ENCODE measurements at places on chromosomes 3 and 15.
A peak's percentile ranks its signal among the peaks of the same experiment; 100 is the strongest.

- DNase-seq = no peak
These were observed 33.2 kb downstream of the BMF start for GRCh38 chr15:40075298-40076044.

DNA sequence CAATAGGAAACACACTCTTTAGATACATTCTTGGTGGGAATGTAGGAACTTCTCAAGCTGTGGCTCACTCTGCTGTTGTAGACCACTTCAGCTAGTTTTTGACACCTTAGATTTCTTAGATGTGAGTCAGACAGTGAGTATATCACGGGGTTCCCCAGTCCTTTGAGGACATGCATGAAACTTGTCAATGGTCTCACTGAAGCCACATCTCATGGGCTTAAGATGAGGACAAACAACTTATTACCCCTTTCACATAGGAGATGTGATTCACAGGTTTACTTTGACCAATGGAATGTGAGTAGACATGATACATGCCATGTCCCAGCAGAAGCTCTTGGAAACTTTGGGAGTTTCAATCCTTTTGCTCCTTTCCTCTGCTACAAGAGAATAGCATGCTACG, 325.5 kb downstream of the CHST2 start:
- no peak for DNase-seq

DNA sequence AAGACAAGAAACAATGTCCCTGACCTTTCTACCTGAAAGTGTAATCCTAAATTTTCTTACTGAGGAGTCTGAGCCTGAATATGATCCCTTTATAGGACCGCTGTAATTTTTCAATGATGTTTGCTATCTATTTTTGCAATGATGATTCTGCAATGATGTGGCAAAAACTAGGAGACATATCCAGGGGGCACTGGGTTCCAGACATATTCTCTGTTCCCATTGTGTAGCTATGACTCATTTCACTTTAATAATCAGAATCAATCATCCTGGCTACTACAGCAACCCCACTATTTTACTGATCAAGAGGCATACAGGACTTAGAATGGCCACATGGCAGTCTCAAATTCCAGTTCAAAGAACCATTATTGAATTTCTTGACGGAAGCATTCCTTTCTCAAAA, 85.9 kb downstream of the AQR start:
- DNase-seq = no peak

- DNase-seq = no peak
These were observed 319.0 kb downstream of the GABRB3 start for GRCh38 chr15:26453914-26454313.

- DNase-seq = no peak
These were observed 33.1 kb downstream of the CCDC80 start for GRCh38 chr3:112607863-112608262.

DNA sequence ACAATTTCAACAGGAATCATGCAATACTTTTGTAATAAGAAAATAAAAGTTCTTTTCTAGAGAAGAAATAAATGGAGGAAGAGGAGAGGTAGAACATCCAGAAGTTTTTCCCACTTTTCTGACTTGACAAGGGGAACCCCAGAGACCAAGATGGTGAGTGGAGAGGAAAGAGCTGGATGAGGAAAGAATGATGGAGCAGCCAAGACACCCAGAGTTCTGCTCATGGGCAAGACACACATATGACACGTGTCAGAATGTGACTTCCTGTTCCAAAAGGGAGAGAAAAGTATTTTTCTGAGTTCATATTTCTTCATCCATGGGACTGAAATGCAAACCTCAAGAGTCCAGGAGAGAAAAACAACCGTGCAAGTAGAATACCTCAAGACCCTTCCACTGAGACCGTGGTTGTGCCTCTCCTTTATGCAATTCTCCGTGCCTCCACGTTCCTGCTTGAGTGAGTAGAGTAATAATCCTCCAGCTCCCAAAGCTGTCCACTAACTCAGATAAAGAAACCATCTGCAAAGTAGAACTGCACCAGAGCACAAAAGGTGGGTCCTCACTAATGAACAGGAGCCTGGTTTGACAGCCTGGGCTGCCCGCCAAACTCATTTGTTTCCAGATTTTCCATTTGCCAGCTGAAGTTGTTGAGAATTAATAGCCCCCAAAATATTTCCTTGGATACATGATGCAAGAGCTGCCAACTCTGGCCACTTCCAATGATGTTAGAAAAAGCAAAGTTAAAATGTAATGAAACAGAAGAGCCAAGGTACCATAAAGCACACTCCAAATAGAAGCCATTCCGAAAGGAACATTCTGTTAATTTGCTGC, 272.6 kb upstream of the IGF1R start:
- DNase-seq = no peak

DNA sequence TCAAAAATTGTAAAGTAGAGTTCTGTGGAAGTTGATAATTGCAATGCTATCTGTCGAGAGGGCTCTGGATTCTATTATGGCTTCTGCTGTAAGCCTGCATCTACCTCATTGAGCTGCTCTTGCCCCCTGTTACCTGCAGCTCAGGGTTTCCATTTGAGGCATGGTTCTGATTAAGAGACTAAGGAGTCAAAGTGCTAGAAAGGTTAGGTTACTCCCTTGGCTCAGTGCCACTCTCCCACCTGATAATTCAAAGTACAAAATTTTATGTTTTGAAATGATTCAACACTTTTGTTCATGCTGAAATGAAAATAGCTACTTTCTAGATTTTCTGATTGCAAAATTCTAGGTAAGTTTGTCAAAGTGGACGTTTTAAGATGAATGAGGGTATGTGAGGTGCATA, 220.5 kb upstream of the SATB1 start:
- DNase-seq = no peak

GRCh38 chr15:90883976-90884718, at the start of gene FES:
Gene FES, plus strand, starts transcription at chr15:90884504. Its CDS starts 542 bp downstream, at chr15:90885046.
- DNase-seq = no peak

- no peak for DNase-seq
These were observed 3.0 kb downstream of the INKA1 start for GRCh38 chr3:49805897-49806701.

DNA sequence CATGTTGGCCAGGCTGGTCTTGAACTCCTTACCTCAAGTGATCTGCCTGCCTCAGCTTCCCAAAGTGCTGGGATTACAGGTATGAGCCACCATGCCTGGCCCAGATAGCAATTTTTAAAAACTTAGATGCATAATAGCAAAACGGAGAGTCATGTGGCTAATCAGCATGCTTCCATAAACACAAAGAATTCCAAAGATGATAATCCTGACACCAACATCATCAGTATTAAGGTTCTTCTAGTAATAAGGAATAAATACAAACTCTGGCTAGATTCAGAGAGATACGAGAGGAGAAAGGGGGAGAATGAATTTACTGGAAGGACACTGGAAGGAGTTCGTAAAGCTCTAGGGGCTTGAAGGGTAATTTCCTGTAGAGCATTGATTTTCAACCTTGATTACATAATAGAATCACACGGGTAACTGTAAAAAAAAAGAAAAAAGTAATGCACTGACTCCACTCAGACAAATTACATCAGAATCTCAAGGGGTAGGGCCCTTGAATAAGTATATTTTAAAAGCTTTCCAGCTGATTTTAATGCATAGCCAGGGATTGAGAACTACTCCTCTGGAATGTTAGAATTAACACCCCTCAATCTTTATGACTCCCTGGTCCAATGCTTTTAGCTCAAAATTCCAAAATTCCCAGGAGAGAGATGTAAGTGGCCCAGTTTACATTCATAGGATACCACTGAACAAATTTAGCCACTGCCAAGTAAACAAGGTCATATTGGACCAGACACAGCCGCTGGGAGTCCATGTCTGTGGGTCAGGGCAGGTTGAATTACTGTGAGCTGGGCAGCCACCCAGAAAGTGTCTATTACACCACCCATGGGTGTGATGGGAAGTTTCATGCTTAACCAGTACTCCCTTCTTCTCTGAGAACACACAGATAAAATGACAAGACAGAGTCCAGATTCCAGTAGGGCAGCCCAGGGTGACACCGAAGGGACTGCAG, 243.9 kb downstream of the TBL1XR1 start:
- no peak for DNase-seq

DNA sequence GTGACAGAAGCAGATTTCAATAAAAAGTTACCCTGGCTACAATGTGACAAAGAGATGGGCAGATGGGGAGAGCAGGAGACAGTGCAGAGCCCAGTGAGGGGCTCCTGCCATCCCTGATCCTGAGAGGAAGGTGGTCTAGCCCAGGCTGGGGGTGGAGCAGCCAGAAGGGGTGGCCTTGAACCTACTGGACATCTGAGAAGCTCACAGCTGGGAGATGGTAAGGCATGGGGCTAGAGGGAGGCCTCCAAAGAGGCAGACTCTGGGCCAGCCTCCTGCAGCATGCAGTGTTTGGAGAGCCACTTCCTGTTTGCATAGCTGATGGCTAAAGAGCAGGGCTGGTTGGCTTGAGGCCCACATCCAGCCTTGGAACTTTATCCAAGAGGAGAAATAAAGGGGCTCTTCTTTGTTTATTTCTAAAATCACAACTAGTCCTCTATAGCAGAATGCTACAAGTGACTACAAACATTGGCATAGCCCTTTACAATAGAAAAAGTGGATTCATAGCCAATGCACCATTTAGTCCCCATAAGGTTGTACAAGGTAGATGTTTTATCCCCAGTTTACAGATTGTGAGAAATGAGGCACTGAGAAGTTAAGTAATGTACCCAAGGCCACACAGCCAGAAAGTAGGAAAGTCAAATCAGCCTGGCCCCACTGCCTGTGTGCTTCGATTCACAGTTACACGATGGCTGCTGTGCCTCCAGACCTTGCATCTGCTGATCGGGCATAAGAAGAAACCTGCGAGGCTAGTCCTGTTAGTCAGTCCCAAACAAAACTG, 4.6 kb downstream of the EFCC1 start:
- DNase-seq = no peak

DNA sequence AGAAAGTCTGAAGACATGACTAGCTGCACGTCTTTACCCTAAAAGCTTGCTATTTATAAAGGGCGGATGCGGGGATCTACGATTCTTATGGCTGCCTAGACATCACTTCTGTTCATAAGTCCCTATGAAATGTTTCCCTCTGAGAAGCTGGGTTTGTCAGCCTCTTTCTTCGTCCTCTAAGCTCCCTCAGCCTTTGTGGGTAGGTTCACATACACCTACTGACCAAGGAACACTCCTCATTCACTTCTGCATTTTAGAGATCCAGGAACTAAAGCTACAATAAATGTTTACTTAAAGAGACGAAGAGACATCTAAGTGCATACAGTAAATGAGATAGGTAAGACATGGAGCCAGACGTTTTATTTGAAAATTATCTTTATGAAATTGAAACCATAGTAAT, 16.7 kb upstream of the RAMAC start:
- no peak for DNase-seq

DNA sequence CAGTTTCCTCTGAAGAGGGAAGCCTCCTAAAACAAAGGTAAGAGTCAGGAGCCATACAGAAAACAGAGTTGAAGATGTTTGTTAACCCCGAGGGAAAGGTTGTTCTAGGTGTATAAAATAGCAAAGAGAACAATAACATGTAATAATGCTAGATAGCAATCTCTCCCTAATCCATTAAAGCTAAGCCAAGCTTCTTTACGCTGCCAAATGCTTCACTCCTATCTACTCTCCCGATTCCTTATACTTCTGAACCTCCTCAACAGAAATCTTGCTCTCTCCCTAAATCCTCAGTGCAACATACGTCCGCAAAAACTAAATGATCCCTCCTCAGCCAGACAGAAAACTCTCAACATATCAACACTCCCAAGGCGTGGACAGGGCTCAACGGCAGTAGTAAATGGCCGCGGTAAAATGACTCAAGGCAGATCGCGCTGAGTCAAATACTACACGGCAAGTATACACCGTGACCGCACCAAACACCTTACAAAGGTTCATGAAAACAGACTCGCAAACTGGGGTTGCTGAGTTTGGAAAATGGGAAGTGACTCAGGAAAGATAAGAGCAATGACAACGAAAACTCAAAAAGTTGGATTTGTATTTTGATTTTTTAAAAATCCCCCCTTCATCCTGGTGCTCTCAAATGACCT, 682 bp downstream of the CLDND1 start:
- peak; percentile 45 for DNase-seq

DNA sequence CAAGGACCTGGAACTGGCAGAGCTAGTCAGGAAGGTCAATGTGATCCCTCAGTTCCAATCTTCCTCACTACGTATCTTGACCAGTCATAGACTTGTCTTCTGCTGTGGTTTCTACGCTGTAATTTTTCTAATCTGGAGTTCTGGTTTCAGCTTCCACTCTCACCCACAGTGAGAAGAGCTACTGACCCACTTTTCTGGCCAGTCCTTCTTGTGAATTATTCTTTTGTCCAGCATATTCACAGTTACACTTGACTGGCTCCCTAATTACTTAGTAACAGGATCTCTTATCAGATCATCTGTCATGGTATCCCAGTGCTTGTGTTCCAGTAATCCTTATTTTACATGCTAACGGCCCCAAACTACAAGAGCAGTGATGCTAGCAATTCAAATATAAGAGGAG, 72.4 kb upstream of the MME start:
- no peak for DNase-seq

DNA sequence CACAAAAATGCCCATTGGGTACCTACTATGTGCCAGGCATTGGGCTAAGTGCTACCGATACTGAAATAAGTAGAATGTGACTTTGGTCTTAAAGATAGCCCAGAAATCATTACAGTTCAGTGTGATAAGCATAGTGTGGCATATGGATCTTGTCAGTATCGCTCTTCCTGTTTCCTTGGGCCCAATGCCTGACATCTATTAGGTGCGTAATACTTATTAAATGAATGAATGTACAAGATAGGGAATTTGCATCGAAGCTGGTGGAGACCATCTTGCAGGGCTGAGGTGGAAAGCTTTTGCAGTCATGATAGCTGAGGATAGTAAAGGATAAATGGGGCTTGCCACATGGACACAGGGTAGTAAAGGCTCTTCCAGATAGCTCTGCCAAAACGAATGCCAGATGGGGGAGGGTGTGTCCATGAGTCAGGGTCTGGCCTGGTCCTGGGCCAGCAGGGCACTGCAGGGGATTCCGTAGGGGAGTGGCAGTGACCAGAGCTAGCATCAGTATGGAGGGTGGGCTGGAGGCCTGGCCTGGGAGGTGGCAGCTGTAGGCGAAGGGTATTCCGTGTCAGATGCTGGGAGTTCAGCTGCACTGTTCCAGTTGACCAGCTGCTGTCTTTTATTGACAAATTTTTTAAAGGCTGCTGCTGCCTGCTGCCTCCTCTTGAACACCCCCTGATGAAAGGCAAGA, 23.5 kb downstream of the TSEN2 start:
- no peak for DNase-seq

DNA sequence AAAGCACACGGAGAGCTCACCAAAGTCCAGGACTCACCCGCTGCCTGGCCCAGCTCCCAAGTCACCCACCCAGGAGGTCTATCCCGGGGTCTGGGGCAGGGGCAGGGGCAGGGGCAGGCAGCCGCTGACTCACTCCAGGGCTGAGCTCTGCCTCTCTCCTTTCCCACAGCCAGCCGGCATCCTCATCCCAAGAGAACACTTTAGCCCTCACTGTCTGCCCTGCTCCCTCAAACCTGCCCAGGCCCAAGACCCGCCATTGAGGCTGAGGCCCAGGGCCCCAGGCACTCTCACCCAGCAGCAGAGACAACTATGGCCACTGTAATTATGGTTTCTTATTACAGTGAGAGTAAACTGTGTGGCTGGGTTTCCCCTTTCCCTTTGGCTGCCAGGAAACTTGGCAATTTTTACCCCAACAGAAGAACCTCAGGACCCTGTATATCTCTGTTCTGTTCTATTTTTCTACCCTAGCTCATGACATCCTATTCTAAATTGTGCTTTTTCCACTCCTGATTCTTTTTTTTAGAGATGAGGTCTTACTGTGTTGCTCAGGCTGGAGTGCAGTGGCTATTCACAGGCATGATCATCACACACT, 53.0 kb downstream of the IQSEC1 start:
- DNase-seq = no peak
